Right renal cortex interstitium (tissue), 3 donors: ENCODE measurements at places on chromosomes 6 and 20.

- DNase-seq: no peak
Measured at GRCh38 chr6:63897952-63898351, 262.4 kb downstream of the PHF3 start.

GRCh38 chr6:150410399-150410798 lies 41.6 kb downstream of the IYD start:
- no peak for DNase-seq

DNA sequence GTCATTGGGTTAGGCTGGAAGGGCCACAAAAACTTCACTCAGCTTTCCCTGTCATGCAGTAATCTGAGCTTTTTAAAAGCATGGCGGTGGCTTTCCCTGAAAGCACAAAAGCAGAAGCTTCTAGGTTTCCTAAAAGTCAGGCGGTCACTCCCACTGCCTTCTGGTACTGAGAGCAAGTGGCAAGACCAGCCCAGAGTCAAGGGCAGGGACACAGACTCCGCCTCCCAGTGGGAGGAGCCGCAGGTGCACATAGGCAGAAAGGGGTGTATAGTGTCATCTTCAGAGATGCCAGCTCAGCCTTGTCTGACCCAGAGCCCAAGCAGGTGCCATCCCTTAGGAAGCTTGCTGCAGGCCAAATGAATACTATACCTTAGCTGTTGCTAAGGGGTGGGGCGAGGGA lies 18.0 kb upstream of the PACSIN1 start:
- DNase-seq: no peak

GRCh38 chr6:34036357-34037069 lies 109.4 kb downstream of the GRM4 start:
- no peak for DNase-seq

GRCh38 chr6:121548131-121548530 lies 112.7 kb downstream of the GJA1 start:
- no peak for DNase-seq

GRCh38 chr20:8147476-8147875 lies 15.4 kb downstream of the PLCB1 start:
- DNase-seq: no peak

DNA sequence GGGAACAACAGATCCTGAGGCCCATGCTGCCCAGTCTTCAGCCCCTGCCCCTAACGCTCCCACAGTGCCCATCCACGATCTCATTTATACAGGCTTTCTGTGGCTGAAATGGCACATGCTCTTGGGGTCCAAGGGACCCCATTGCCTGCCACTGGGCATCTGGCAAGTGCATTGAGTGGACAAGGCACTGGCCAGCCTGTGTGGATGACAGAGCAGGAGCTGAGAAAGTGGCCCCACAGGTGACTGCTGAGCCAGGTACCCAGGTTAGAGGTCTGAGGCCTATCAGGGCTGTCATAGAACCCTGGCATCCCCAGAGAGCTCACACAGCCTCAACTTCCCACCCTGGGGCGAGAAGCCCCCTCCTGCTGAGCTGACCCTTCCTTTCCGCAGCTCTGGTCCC lies 86.0 kb upstream of the NXT1 start:
- no peak for DNase-seq

GRCh38 chr6:36025260-36025931 lies 955 bp upstream of the SLC26A8 start:
- DNase-seq: no peak

- no peak for DNase-seq
Measured at GRCh38 chr6:88004707-88005106, 42.9 kb upstream of the SPACA1 start.

DNA sequence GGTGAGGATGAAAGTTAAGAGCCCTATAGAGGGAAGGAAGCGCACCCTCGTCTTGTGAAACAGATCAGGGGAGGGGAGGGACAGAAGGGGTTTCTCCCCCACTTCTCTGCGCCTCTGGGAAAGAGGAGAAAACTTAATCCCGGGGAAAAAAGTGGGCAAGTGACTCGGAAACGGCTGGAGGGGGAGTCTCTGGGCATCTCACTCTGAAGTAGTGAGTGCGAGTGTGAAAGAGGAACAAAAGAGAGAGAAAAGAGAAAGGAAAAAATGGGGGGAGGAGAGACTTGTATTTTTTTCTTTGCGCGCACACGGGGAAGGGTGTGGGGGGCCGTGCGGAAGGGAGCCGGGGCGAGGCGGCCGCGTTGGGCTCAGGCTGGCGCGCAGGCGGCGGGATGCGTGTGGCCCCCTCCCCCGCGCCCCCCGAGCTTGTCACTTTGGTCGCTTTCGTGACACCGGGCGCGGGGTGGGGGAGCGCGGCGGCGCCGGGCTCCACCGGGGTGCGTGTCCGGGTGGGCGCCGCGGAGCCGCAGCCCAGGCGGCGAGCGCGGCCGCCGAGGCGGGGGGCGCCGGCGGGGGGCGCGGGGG lies 454 bp downstream of the L3MBTL3 start:
- no peak for DNase-seq

- no peak for DNase-seq
Measured at GRCh38 chr6:127376685-127377084, 33.3 kb upstream of the ECHDC1 start.

DNA sequence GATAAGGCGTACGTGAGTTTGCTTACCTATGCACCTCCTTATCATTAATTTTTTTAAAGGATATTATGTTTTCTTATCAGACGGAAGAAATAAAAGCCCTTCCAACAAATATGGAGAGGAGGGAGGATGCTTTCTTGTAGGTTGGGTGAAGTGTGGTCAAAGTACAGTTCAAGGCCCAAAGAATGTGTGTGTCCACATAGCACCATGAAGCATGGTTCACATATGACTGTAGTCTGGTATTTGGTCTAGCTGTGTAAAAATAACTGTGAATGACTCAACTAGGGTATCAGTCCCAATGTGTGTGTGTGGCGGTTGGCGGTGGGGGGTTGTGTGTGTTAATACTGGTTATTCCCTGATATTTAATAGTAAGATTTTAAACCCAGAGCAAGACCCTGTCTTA lies 212.7 kb downstream of the TMEM242 start:
- no peak for DNase-seq

DNA sequence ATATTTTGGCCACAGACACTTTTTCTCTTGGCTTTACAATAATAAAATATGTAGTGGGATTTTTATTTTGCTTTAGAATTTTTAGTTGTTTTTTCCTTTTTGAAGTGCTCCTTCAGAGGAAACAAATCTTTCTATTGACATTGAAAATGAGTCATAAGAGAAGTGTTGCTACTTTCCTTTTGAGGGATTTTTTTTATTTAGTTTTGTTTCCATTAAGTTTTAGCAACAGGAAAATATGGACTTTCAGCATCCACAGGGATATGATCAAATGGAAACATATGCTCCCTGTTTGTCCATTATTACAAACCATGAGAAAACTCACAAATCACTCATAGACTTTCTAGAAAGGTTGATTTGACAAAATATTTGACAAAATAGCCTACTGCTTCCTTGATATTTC lies 65.3 kb upstream of the BMP2 start:
- no peak for DNase-seq

GRCh38 chr20:63220696-63221399 lies 4.9 kb upstream of the YTHDF1 start:
- no peak for DNase-seq

- no peak for DNase-seq
Measured at GRCh38 chr6:100466410-100467128, 1.8 kb upstream of the SIM1 start.

- no peak for DNase-seq
Measured at GRCh38 chr20:64069614-64070243, 6.7 kb downstream of the TCEA2 start.

GRCh38 chr6:11272491-11273192 lies 40.2 kb upstream of the NEDD9 start:
- DNase-seq: no peak

DNA sequence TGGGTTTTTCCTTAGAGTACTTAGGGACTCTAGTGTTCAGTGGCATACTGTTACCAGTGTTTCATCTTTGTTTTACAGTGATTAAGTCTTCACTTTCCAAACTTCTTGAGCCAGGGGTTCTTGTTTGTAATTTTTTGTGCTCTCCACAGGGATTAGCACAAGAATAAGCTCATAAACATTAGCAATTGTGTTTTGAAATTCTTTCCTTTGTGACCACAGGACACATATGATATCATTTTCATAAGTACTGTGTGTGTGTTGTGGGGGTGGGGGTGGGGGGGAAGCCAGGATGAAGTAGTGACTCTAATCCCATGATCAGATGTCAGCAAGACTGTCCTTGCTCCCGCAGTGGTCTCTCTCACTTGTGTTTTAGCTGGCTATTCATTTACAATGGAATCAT lies 101.5 kb upstream of the SCP2D1 start:
- DNase-seq: no peak

DNA sequence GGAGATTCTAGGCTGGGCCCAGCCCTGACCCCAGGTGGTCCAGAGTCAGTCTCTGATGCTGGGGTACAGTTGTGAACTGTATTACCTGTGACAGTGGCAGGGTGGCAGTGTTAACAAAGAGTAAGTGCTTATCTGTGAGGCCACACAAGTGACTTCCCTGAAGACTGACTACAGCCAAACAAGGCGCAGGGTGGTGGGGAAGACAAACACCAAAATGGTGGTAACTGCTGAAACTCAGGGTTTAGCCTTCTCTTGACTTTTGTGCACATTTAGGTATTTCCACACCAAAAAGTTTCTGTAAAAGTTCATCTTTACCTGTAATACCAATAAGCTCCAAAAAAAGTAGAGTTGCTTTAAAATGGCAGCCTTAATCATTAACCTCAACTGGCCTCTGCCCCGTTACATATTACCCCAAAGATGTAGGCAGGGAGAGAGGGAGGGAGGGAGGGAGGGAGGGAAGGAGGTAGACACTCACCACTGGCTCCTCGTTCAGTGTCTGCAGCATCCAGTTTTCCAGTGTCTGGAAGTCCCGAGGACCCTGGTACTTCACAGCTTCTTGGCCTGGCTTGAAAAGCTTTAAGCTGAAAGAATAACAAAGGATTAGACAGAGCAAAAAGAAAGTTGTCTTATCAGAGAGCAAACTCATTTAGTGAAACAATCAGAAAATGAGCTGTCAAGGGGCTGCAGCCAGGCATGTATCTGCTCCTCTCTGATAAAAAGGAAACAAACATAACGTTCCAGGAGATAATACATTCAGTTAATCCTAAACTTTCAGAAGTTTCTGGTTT lies 11.3 kb downstream of the TXNDC5 start:
- no peak for DNase-seq

GRCh38 chr6:137530404-137530803 lies 36.2 kb upstream of the OLIG3 start:
- DNase-seq: no peak

DNA sequence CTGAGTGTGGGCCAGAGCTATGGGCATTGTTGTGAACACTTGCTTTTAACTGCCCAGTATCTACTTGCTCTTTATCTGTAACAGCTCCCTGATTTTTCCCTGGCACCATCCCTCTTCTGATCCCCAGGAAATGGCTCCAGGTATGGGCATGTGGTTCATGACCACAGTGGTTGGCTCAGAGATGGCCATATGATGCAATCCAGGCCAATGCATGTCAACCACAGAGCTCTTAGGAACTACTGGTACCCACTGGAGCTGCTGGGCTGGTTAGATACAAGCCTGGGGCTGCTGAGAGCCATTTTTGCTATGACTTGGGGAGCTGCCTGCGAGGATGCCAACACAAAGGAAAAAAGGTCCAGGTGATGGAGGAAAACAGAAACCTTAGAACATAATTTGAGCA lies 55.6 kb downstream of the KCNB1 start:
- no peak for DNase-seq

- no peak for DNase-seq
Measured at GRCh38 chr6:121521164-121521555, 85.7 kb downstream of the GJA1 start.

GRCh38 chr6:145034664-145035063 lies 700.7 kb downstream of the EPM2A start:
- DNase-seq: no peak

DNA sequence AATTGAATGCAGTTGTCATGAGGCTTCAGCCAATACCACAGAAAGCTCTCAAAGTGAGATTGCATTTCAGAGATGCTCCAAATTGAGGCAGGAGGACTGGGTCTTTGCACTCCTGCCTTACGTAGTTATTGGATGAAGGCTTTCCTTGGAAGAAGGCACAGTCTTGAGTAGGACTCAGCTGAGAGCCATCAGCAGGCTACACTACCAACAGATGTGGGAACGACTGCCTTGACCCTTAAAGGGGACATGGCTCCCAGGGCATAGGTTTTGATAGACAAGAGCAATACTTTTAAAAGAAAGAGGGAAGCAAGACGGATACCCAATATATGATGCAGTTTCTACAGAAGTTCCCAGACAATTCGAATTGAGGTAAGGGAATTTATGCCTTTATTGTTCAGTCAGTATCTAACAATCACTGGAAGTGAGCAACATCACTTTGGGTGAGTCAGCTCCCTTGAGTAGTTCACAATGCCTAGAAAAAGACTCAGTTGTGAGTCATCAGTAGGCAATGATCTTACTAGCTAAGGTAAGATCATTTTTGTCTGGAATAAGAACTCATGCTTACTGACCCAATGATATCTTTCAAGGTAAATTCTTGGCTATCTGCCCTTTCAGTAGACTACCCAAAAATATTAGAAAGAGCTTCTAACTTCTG lies 390.8 kb downstream of the GJA1 start:
- no peak for DNase-seq

GRCh38 chr6:87754828-87755227 lies 52.8 kb upstream of the AKIRIN2 start:
- no peak for DNase-seq

GRCh38 chr20:17616480-17617211 lies 46.8 kb downstream of the DSTN start:
- no peak for DNase-seq

DNA sequence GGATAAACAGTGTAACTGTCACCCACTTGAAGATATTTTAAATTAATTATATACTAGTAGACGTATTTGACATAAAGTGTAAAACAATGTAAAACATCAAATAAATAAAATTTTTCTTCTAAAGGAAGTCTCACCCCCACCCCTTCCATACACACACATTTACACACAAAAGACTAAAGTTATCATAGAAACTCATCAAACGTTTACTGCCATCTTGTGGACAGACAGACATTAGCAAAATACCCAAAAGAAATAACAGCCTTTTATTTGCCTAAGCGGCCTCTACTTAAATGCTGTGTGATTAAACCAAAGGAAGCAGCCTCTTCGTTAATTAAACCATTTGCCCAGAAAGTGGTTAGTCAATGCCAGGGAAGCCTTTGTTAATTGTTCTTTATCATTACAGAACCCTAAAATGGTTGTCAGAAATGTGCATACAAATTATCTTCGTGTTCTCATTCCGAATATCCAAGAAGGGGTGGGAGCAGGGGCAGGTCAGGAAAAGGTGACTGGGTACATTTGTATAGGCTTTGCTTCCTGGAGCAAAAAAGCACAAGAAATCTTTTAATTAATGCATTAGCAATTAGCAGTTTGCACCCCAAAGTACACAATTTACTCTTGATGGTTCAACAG lies 176.2 kb upstream of the SASH1 start:
- DNase-seq: peak; percentile 54

- DNase-seq: no peak
Measured at GRCh38 chr6:26064619-26065257, 22.5 kb upstream of the HFE start.
